ENCODE measurements at places on chromosomes 4 and X.

- DNase-seq, result no peak
Observed at GRCh38 chr4:17876943-17877342, 66.2 kb downstream of the NCAPG start.

DNA sequence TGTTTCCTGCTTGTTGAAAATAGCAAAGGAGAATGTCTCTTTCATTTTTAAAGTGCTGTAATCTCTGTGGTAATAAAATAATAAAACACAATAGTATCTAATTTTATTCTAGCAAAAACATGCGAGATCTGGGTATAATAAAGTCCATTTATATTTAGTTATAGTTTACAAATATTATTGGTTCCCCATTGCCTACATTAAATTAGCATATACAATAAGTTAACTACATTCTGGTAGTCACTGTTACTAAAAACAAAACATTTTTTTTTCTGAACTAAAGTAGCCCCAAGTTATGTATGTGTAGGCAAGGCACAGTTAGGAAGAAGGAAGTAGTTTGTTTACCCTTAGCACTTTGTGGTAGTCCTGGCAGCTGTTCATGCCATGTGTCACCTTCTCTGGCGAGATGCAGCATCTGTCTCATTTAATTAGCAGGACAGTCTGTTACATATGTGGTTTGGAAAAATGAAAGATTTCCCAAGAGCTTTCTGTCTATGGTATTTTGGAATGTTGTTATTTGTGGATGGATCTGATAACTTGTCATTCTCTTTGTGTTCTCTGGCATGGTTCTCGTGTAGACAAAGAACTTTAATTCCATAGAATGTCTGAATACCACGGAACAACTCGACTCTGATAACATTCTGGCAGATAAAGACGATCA lies 231.3 kb upstream of the PITX2 start:
- DNase-seq, result no peak

DNA sequence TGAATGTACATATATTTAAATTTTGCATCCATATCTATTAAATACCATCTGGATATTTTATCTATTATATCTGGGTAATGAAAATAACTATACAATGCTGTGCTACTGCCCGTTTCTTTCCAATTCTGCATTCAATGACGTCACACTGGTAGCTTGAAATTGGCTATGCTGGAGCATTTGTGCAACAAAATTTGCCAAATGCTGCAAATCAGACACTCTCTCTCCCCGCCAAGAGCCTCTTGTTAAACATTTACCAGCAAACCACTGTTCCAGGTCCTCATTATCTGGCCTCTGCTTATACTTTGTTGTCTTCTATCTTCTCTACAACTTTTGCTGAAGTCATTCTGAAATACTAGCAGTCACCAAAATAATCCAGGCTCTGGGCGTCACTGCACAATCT lies 938.4 kb upstream of the FTHL17 start:
- DNase-seq, result no peak

DNA sequence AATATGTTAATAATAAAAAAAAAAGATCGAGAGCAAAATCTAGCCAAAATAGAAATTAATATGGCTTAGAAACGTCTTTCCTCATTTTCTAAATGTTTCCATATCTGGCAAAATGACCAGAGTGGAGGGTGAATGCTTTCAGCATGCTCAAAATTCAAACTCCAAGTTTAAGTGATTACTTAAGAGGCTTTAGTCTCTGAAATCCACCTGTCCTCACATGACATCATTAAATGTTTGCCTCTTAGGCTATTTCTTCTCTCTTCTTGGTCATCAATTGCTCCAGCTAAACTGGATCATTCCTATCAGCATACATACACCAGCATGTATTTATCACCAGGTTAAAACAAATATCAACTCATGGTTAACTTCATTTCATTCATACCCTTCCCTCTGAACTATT lies 54.5 kb upstream of the ATXN3L start:
- no peak for DNase-seq

- DNase-seq, result no peak
Observed at GRCh38 chrX:81779701-81780100, 577.8 kb downstream of the SH3BGRL start.

GRCh38 chrX:41144873-41145272 lies 59.6 kb downstream of the USP9X start:
- no peak for DNase-seq

DNA sequence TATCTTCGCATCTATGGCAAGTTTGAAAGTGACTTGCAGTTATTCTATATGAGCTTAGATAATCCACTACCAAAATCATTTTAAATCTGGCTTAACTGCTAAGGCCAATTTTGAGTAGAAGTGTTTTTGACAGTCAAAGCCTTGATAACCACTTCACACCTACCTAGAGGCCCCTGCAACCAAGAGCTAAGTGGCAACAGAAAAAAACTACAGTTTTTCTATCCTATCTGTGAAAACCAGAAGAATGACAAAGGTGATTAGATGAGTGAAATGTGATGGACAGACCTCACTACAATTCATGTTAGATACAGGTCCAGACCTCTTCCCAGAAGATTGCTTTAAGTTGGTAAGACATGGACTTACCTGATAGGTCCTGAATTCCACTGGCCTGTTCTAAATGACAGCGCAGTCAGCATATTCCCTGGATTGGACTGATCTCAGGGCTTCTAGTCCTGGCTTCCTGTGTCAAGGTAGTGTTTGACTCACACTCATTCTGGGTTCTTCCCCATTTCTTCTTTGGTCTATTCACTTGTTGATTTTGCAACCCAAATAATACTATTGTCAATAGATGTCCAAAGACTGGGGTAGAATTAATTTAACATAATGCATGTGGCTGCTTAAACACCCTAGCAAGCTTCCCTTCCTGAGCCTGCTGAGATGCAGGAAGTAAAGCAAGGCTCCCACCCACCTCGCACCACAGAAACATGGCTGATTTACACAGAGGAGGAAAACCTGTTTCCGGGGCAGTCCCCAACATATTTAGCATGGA lies 65.1 kb downstream of the PPP3CA start:
- peak; percentile 68 for DNase-seq

GRCh38 chrX:99705701-99706100 lies 704.4 kb downstream of the PCDH19 start:
- no peak for DNase-seq

- peak; percentile 29 for DNase-seq
Observed at GRCh38 chrX:65874765-65875164, 165.1 kb downstream of the VSIG4 start.

DNA sequence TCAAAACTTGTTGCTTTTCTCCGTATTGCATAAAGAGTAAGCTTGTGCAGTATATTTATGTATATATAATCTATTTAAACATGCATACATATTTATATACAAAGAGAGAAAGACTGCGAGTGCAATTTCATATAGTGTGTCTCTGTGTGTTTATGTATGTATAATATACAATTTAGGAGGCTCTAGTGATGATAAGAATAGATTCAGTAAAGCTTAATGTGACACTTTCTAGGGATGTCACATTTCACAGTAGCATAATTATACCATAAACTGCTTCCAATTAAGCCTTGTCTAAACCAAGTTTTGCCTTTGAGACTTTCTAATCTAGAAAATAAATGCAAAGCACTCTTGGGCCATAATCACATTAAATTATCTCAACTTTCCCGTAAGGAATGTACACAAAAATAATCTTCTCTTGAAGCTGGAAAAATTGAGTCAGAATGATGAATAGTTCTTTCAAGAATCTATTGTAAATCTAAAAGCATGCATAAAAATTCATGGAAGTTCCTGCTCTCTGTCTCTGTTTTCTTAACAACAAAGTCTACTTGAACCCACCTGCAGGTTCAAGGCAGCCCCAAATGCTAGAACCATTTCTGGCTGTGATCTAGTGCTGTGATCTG lies 114.1 kb upstream of the NPY2R start:
- no peak for DNase-seq

DNA sequence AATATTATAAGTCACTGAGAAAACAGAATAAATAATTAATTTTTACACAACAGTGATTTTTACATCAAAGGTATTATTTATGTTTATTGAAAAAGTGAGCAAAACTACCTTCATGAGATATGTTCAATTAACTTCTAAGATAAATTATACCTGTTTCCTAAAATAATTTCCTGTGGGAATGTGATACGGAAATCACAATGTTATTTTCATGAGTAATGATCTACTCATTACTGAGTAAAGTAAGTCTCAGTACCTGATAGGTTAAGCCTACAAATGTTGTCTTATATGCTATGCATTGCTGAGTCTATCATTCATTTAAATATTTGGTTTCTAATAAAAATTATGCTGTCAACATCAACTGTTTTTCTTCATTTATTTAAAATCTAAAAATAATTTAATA lies 324.0 kb downstream of the STPG2 start:
- no peak for DNase-seq

DNA sequence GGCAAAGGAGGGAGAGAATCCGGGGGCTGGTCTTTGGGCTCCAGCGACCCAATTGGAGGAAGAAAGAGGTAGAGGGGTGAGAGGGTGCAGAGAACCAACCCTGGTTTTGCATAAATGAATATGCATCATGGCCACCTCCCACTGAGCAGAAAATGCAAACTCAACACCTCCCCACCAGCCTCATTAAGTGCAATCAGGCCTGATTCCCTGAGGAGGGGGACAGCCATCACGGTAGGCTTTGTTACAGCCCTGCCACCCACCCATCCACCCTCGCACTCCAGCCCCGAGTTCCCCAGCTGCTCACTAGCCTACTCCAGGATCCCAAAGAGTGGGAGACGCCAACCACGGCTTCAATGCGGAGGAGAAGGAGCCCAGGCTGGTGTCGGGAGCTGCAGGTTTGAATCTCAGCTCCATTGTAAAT lies 48.3 kb upstream of the MAN2B2 start:
- DNase-seq, result no peak

- DNase-seq, result no peak
Observed at GRCh38 chr4:40240040-40240653, 43.3 kb downstream of the RHOH start.

DNA sequence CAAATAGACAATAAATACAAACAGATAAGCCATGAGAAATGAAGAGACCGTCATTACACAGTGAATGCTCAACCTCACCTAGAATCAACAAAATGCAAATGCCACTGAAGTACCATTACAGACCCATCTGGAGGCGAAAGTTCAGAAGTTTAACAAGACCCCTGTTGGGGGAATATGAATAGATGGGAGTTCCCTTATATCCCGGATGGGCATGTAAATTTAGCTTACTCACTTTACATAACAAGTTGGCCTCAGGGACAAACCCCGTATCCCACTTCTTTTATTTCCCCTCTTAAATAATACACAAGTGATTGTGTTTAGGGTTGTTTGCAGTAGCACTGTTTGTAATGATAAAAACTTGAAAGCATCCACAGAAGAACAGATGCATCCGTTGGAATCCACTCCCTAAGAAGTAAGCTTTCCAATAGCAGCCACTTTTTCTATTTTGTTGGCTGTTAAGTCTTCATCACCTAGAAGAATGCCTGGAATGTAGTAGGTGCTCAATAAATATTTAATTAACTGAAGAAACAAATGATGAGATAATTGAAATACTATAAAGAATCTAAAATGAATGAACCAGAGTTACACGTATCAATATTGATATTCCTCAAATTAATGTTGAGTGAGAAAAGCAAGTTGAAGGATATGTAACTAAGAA lies 1076.3 kb upstream of the TENM3 start:
- no peak for DNase-seq

DNA sequence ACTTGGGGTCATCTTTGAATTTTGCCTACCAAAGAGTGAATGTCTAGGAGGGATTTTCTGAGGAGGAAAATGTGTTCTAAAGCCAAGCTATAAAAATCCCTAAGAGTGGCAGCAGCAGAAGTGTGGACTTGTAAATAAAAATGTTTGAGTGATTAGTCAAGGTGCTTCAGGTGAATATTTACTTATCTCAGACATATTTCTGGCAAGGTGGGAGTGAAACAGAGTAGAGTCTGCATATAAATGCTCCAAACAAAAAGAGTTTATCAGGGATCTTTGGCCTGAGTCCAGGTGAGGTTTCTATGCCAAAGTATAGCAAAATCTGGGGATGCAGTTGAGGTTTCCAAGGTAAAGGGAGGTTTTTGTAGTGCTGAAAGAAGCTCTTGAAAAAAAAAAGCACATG lies 19.7 kb downstream of the CYSLTR1 start:
- no peak for DNase-seq

DNA sequence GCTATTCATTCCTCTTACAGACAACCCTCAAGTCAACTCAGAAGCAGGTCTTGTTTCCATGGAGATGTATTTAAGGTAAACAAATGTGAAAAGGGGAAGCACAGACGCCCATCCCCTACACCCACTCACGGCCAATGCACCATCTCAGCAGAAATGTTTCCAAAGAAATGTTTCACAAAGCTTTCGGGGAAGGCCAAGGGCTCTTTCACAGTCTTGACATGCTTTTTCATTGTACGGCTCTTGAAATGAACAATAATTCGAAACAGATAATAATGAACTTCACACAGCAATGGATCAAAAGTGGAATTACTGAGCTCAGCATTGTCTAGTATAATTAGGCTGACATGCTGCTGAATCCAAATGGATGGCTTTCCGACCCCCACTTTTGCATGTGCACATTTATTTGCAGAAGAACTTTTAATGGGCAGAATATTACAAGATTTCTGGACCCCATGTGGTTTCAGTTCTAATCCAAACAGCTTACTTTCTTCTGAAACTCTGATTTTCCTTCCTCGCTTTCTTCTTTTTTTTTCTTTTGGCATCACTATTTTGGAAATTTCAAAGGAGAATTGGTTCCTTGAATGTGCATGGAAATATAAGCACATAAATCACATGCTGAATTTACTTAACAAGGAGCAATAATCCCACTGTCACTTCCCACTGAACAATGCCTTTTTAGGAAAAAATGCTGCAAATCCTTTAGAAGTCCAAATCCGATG lies 160.9 kb downstream of the SMIM20 start:
- peak; percentile 98 for DNase-seq

DNA sequence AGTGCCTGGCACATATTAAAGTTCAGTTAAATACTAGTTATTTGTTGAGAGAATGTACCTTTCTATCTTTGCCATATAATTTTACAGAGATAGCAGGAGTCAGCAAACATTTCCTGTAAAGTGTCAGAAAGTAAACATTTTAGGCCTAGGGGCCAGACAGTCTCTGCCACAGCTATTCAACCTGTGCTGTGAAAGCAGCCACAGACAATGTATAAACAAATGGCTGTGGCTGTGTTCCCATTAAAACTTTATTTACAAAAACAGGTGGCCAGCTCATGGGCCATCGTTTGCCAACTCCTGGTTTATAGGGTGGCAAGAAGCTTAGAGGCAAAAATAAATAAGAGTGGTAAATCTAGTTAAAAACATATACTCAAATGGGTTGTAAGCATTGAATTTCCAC lies 34.0 kb upstream of the BRS3 start:
- no peak for DNase-seq

- no peak for DNase-seq
Observed at GRCh38 chr4:109315818-109316217, 13.4 kb upstream of the COL25A1 start.

- peak; percentile 91 for DNase-seq
Observed at GRCh38 chr4:168797194-168797593, 212.9 kb downstream of the CBR4 start.

DNA sequence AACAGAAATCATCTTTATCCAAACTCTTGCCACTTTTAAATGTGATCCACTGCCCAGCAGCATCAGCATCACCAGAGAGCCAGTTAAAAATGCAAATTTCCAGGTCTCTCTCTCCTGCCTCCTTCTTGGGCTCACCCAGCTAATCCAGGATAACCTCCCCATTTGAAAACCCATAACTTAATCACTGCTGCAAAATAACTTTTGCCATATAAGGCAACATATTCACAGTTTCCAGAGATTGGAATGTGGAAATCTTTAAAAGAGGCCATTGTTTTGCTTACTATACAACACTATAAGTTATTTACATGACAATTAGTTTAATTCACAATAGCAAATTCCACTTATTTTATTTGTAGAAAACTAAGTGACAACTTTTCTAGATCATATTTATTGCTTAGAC lies 4.8 kb upstream of the EXOSC9 start:
- DNase-seq, result no peak

GRCh38 chr4:104330125-104330905 lies 164.4 kb downstream of the CXXC4 start:
- no peak for DNase-seq
